ENCODE measurements at places on chromosomes 7 and 10.

DNA sequence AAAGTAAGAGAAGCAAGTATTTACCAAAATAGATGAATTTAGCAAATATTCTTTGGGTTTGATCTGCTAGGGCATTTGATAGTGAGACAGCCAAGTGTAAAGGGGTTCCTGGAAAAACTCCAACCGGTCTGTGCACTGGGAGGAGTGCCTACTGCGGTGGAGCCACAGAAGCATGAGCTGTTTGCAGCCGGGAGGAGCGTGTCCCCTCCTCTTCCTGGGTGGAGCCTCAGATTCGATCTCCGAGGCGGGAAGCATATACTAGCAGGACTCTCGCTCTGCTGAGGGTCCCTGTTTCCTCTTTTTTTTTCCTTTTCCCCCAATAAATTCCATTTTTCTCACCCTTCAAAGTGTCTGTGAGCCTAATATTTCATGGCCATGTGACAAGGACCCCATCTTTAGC is 45.1 kb upstream of the MET start:
- DNase-seq: no peak

GRCh38 chr7:3569643-3570042 is 268.6 kb downstream of the SDK1 start:
- no peak for DNase-seq

DNA sequence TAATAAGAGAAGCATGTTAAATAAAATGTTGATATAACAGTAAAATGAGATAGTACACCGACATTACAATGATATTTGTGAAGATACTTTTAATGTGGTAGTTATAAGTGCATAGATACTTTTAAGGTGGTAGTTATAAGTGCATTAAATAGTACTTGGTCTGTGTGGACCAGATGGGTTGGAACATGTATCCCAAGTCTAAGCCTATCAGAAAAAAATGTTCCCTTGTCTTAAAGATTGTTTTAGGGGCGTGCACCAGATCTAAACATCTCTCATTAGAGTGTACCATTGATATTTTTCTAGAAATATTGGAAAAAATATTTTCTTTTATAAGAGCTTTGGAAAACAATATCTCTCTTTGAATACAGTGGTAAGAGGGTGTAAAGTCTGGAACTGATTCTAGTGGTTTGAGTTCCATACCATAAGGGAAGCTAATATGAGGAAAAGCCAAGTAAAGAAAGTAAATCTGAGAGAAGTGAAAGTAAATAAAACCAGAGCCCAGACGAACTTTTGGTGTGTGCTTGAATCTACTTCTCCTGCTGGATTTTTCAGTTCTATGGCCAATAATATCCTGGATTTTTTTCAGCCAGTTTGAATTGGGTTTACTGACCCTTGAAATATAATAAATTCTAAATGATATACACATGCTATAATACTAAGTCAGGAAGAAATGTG is 175.3 kb downstream of the MBL2 start:
- DNase-seq: peak; percentile 17

DNA sequence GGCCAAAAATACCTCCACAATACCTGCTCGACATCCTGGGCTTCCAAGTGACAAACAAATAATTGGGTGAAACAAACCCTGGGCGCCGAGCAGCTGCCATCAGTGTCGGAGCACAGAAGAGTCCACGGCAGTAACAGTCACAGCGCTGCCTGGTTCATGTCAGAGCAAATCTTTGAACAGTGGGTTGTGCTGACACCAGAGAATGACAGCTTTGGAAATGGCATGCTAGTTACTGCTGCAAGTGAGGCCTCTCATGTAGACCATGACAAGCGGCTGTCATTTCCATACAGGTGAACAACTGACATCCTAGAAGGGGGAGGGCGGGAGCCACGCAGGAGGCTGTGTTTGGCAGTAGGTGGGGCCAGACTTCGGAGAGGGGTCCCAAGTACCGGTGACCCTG is 420.5 kb upstream of the GALNT17 start:
- DNase-seq: no peak

- no peak for DNase-seq
These were observed 576.6 kb upstream of the SORCS1 start for GRCh38 chr10:107740962-107741690.

GRCh38 chr10:43931308-43931930 is 282.7 kb upstream of the ZNF32 start:
- no peak for DNase-seq

- peak; percentile 55 for DNase-seq
These were observed 5.8 kb downstream of the MCU start for GRCh38 chr10:72697716-72698115.

DNA sequence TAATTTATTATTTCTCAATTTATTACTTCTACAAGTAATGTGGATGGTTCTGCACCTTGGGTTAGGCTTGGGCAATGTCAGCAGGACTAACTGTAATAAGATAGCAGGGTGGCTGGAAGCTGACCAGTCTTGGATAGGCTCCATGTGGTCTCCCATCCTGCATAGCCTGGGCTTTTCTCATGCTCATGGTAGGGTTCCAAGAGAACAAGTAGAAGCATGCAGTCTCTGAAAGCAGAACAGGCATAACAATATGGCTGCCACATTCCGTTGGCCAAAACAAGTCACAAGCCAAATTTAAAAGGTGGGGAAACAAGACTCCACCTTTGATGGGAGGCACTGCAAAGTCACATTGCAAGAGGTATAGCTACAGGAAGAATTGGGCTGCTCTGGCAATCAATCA is 98.6 kb upstream of the MDFIC start:
- no peak for DNase-seq

DNA sequence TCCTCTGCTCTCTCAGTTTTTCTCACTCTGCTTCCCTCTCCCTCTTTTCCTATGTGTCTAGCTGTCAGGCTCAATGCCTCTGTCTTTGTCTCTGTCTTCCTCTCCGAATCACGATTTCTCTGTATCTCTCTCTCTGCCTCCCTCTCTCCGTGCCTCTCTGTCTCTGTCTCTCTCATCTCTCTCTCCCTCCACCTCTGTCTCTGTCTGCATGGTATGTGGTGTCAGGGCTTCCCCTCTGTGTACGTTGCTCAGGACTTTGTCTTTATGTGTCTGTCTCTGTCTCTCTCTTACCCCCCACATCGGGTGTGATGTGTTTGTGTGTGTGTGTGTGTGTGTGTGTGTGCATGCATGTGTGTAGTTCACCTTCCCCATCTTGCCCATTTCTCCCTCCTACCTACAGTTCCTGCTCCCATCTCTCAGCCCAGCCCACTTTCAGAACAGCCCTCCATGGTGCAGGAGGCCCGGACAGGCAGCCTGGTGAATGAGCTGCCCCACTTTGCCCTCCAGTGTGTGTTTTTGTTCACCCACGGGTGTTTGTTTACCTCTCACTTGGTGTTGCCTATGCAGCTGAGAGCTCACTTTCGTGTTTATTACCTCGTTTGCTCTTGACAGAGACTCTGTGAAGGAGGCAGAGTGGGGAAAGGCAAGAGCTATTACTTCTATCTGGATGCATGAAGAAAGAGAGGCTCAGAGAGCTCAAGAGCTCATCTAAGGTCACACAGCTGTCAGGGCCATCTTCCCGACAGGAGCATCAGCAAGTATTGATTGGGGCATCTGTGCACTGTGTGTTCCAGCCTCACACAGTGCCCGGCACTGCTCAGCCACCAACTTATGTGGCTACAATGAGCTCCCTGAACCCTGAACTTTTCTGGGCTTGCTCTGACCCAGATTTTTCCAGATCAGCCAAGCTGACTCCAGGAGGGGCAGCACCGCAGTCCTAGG is 163.5 kb upstream of the ZMIZ1 start:
- DNase-seq: no peak

GRCh38 chr10:58942724-58943123 is 233.7 kb upstream of the PHYHIPL start:
- DNase-seq: no peak

DNA sequence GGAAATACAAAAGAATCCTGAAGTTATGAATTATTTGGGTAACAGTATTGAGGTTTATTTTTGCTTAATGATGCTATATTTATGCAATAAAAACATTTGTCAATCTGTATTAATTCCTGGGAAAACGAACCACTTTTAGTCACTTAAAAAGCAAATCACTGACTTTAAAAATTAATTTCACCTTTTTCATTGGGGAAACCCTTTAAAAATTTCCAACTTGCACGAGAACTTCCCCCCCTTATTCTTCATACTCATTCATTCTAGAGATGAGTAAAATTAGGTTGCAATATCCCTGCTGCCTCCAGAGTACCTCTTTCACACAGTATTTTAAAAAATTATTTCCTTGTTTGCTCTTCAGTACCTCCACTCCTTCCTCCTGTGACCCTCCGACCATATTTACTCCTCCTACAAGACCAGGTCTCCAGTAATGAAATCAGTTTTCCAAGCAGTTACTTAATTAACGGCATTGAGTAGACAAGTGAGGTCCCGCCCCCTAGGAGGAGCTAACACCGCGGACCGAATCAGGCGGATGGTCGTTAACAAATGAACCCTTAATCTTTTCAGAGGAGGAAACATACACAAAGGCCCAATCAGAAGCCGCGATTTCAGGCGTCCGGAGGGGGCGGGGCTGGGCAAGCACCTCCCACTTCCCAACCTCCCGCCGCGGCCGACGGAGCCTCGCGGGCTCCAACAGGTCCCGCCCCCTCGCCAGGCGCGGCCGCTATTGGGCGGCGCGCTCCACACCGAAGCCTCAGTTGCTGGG is 465 bp upstream of the TRIM24 start:
- DNase-seq: peak; percentile 99

- no peak for DNase-seq
These were observed 527 bp upstream of the SORCS3 start for GRCh38 chr10:104640339-104641186.

DNA sequence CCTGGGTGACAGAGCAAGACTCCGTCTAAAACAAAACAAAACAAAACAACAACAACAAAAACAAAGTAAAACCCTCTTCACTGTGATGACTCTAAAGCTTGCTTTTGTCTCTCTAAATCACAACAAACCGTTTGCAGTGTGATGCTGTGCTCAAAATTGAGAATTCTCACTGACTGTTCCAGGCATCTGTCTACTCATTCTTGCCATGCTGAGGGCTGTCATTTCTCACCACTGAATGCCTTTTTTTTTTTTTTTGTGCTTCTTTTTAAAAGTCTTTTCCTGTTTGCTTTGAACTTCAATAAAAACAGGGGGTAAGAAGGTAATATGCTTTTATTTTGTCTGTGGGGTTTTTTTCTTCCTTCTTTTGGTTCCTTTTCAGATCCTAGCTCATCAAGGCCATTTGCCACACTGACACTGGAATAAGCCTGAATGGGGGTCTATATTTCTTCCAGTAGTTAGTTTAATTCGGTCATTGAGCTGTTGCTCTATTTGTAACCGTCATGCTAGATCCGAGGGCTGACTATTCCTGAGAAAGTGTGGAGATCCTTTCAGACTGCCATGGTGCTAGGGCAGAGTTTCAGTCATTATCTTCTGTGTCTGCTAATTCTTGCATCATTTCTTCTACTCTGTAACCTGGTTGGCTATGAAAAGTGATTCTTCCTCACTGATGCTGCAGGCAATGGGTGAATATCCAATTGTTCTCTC is 10.6 kb downstream of the FAS start:
- DNase-seq: no peak

- no peak for DNase-seq
These were observed 570.2 kb downstream of the ARL4A start for GRCh38 chr7:13257661-13258060.

- DNase-seq: no peak
These were observed 16.8 kb upstream of the CRYGN start for GRCh38 chr7:151456782-151457181.

DNA sequence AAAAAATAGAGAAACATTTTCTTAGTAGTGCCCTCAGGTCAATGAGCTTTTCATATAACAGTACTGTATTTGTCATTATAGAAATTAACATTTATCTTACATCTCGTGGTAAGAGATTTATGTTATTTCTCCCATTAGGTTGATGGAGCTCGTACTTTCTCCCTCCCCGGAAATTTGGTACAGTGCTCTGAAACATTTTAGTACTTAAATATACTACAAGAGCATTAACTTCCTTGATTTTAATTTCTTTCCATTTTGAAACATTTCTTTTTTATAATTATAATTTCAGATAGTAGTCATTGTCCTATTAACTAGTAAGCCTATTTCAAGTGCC is 205.4 kb downstream of the MBL2 start:
- DNase-seq: no peak

All from suppressor macrophage treated with lipopolysaccharide for 1 hour (primary cell).